DMS79 (cell line): ENCODE measurements at places on chromosomes 12 and 14.

DNA sequence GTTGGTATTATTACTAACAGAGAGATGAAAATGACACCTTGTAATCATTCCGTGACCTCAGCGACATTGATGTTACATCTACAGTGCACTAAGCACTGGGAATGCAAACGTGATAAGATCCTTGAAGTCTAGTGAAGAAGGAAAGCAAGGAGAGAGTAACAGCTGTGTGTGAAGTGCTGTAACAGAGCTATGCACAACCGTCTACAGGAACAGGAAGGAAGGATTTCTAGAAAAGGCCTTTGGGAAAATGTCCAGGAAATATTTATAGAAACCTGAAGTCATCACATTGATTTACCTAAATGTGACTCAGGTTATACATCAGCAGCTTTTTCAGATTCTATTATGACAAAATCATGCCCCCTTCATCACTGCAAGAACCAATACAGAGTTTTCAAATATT lies 304.2 kb upstream of the AMIGO2 start:
- no peak for DNase-seq

- DNase-seq = no peak
Measured at GRCh38 chr12:82473111-82473754, 114.9 kb downstream of the METTL25 start.

DNA sequence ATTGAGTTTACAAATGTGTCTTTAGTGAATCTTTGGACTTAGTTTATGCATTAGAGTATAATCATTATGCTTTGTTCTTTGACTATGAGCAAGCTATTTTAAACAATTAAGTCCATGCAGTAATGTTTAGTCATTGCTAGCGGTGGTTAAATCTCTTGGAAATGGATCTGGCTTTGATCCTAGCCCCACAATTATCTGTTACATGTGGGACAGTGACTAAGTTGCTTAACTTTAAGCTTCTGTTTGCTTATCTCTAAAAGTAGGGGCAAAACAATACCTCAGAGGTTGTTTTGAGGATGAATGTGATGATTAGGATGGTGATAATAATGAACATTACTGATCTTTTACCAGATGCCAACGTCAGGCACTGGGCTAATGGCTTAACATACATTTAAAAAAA lies 124.2 kb downstream of the NPAS3 start:
- DNase-seq = no peak

DNA sequence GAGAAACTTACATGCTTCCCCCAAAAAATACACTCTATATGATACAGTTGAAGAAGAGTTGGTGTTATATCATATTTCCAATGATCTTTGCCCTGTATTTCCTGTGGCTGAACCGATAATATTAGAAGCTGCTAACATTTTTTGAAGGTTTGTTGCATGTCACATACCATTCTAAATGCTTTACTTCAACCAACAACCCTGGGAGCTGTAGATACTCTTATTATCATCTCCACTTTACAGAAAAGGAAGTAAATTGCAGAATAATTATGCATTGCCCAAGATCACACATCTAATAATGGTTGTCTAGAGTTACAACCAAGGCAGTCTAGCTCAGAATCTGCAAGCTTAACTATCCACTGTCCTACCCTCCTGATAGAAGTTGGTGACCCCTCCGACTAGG lies 182.8 kb downstream of the NUAK1 start:
- DNase-seq = no peak

GRCh38 chr12:19620222-19620621 lies 180.9 kb downstream of the AEBP2 start:
- no peak for DNase-seq
